ENCODE measurements at places on chromosomes 7 and 10.

DNA sequence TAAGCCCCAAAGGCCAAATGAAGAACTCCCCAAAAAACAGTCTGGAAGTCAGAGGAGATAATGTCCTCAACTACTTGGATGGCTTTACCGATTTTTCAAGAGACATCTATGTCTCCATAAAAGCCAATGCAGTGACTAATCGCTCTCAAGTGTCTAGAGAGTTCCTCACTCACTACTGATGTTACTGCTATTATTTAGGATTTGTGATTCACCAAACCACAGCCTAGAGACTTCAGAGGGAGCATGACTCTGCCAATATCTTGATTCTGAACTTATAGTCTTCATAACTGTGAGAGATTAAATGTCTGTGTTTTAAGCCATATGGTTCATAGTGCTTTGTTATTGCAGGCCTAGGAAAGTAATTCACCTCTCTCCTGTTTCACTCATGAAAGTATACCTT is 160.2 kb downstream of the IPMK start:
- ATAC-seq = peak; percentile 34

DNA sequence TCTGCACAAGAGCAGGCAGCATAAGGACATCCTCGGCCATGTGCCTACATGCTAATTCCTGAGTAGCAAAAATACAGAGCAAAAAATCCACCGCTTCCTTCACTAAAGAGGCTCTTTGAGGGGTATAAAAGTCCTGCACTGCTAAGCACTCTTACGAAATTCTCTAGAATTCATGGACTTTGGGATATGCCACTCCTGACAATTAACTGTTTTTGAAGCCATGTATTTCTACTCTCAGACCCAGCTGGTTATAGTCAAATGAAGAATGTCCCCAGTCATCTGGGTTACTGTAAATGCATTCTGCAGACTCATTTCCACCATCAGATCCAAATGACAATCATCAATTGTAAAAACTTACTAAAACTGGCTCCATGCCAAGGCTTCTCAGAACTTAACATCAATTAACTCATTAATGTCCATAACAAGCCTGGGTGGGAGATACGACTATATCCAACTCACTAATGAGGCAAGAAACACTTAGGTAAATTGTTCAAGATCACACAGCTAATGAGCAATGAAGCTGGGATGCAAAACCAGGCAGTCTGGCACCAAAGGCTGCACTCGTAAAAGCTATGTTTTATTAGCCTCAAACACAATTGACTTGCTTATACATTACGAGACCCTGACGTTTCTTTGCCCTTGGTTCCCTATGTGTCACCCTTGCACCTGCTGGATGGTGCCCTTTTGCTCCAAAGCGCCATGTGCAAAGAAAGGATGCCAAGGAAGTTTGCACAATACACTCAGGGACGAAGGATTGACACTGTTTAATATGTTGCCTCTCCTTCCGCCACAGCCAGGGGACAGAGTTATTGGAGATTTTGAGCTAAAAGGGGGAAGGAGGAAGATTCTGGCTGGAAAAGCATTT is 250.4 kb downstream of the ELMO1 start:
- no peak for ATAC-seq

GRCh38 chr10:57247271-57247670 is 886.2 kb upstream of the ZWINT start:
- ATAC-seq = no peak

- ATAC-seq = no peak
Measured at GRCh38 chr10:78443900-78444571, 410.4 kb downstream of the RPS24 start.

DNA sequence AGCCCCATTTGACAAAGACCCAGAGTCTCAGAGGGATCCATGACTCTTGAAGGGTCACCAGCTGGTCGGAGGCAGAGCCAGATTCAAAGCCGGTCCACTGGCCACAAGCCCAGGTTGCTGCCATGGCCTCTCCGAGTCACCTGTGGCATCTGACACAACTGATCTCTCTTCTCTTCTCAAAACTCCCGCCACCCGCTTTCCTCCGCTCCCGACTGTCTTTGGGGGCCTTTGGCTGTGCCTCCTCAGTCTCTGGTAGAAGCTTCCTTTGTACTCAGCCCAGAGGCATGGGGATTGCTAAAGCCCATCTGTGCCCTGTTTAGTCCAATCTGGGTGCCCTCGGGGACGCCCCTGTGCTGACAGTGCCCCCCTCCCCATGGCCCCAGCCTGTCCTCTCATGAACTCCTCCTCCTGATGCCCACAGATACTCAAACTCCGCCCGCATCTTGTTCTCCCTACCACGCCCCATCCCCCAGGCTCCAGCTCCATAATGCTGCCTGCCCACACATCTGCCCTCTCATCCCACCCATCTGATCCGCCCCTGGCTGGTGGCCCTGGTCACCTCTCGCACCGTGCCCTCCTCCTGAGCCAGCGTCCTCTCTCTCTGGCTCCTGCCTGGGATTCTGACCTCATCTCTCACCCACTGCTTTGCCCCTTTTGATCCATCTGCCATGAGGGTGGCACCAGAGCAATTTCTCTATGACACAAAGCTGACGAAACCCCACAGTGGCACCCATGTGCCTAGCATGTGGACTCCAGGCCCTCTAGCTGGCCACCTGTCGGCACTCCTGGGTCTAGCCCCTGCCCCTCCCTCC is 150.6 kb downstream of the SLIT1 start:
- ATAC-seq = no peak

- ATAC-seq = no peak
Measured at GRCh38 chr7:16745645-16746044, 7.9 kb upstream of the TSPAN13 start.

- ATAC-seq = no peak
Measured at GRCh38 chr10:113219446-113219845, 269.4 kb downstream of the TCF7L2 start.

DNA sequence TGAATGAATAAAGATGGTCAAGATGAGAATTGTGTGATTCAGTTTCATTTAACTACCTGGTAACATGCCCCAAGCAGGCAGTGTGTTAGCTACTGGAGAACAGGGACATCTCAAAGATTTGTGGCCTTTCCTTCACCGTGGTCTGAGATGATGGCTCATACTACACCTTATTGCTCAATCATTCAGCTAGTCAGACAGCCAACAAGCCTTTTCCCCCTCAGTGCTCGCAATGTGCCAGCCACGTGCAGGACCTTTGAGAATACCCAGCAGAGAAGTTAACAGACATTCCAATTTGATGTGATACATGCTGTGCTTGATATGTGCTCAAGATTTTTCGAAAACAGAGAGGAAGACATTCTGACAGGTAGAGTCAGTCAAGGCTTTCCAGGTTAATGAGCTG is 562.8 kb downstream of the SUGCT start:
- ATAC-seq = no peak

DNA sequence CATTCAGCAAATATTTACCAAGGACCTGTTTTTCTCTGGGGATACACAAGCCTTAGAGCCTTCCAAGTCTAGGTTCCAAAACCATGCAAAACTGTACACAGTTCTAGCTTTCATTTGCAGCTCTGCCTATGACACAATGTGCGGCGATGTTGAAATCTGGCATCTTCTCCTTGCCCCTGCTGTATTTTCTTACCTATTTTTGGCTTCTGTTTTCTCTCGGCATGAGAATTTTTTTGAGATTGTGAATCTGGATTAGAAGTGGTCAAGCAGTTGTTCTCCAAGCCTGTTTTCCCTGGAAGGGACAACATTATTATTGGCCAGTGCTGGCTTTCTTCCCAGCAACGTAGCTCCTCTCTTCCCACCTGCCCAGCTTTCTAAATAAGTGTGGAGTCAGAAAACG is 176.3 kb downstream of the CREB5 start:
- no peak for ATAC-seq

GRCh38 chr7:131522325-131522930 is 34.0 kb downstream of the PODXL start:
- ATAC-seq = peak; percentile 93
